ENCODE measurements at places on chromosomes 6 and 20.

GRCh38 chr20:43037605-43038309 lies 151.9 kb downstream of the PTPRT start:
- no peak for DNase-seq

DNA sequence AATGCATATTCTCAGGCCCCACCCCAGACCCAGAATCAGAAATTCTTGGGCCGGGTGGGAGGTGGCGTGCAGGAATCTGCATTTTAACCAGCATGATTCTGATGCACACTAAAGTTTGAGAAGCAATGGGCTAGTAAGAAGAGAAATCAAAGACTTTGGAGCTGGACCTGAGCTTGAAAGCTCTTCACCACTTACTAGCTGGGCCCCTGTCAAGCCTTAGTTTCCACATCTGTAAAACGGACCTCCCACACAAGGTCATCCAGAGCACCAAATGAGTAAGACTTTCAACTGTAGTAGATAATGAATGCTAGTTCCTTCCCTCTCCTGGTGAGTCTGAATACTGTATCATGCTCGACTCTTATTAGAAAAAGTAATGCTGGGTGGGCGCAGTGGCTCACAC lies 87.0 kb downstream of the TBC1D7 start:
- no peak for DNase-seq

DNA sequence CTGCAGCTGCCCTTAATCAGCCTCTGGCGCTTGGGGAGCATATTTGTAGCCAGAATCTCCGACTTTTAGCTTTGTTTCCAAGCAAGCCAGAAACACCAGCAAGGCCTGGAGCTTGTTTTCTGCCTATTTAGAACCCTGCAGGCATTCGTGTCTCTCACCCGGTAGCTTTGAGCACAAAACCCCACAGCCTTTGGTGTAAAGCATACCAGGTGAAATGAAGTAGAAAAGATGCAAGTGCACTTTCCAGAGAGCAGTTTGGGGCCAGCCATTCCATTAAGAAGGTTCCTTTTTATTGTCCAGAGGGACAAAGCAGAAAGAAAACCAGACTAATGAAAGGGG lies 736 bp downstream of the FAM217B start:
- DNase-seq: no peak

DNA sequence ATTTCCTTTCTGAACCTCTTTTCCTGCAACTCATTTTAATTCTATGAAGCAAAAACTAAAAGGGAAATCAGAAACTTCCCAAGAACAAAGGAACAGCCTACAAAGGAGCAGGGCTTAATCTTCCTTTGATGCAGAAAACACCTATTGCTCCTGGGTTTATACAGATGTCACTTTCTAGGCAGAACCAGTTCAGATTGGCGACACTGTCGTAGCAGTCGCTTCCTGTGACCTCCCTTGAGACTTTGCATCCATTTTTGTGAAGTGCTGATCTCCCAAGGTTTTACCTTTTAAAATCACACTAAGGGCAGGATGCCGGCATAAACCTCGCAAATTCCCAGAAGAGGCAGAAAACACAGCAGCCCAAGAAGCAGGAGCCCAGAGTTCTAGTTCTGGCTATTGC lies 40.1 kb downstream of the JAG1 start:
- no peak for DNase-seq
